RWPE1 (cell line): ENCODE measurements at places on chromosomes 16 and 17.

- DNase-seq = no peak
Measured at GRCh38 chr16:89272631-89273030, 55.1 kb downstream of the ZNF778 start.

GRCh38 chr17:37744961-37745800, at the start of gene HNF1B:
Gene HNF1B (minus strand): TSS chr17:37745059. CDS start chr17:37744884, 175 bp downstream.
- DNase-seq = no peak

GRCh38 chr16:12721841-12722421, 81.8 kb downstream of the CPPED1 start:
- DNase-seq = no peak

GRCh38 chr17:16987830-16988601, 16.1 kb upstream of the TNFRSF13B start:
- DNase-seq = peak; percentile 52

DNA sequence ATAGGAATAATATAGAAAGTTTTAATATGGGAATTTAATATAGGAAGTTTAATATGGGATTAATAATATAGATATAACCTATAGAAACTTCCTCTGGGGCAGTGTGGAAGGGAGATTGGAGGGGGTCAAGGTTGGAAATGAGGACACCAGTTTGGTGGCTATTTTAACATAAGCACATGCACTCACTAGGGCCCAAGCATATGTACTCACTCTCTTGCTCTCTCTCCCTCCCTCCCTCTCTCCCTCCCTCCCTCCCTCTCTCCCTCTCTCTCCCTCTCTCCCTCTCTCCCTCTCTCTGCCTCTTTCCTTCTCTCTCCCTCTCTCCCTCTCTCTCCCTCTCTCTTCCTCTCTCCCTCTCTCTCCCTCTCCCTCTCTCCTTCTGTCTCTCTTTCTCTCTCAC, 528.1 kb downstream of the NPIPA7 start:
- DNase-seq = no peak

DNA sequence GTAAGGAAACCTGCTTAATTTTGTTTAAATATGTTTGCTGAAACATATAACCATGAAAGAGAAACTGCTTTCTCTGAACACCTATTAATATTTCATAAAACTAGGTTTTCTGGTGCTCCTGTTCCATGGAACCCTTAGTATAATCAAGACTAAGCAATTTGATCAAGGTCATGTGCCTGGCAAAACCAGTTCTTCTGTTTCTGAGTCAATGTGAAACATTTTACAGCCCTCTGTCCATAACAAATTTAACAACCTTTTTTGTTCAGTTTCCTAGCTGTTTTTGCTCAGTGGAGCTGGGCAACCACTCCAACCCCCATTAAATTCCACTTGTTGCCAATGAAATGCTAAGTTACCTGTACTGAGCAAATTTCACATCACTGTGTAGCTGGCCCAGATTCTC, 344.0 kb downstream of the CA10 start:
- DNase-seq = no peak

DNA sequence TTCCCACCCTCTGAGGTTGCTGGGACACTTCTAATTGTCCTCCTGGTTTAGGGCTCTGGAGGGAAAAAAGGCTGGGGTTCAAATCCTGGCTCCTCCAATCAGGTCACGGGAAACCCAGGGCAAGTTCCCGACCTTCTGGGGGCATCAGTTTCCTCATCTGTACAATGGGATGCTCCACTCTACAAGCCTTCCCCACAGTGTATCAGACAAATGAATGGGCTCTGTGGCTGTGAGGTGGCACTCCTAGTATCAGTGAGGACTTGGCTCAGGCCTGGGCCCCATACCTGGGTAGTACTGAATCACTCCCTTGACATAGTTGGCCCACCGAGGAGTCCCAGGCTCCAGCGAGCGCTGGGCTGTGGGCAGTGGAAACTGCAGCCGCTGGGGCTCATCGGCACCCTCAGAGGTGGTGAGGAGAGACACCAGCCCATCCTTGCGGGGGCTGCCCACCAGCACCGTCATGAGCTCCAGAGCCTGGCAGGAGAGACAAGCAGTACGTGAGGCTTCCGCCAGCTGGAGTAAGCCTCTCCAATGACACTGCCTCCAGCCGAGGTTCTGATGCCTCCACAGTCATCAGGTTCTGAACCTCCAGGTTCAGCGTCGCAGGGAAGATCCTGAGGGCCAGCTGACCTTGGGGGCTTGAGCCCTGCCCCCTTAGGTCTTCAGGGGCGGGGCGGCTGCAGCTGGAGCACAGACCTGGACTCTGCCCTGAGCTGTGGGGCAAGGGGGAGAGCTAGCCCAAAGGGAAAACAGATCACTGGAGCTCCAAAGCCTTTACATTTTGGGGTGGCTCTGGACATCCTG, 1.2 kb downstream of the GALK1 start:
- DNase-seq = no peak

- no peak for DNase-seq
Measured at GRCh38 chr17:14197586-14197985, 39.1 kb downstream of the CDRT15 start.

- no peak for DNase-seq
Measured at GRCh38 chr16:56673921-56674320, 4.3 kb downstream of the MT1H start.

GRCh38 chr17:46964315-46965265, 14.5 kb downstream of the RPRML start:
- DNase-seq = no peak
